ENCODE measurements at places on chromosomes 2 and 18. TPM values are rescaled to one million over a fixed set of nuclear protein-coding genes. Genes with fewer than 3 reads are reported as not detected.

GRCh38 chr2:31110431-31110830, 27.8 kb downstream of the GALNT14 start:
- no peaks in the 10 kb centered on the region for H3K27me3 ChIP-seq
- no peak overlapping the region for H3K4me3 ChIP-seq
- H3K4me1 ChIP-seq = peaks cover 3% of the 10 kb centered on the region
- H3K27ac ChIP-seq = no peak overlapping the region
- no peaks in the 10 kb centered on the region for H3K36me3 ChIP-seq

DNA sequence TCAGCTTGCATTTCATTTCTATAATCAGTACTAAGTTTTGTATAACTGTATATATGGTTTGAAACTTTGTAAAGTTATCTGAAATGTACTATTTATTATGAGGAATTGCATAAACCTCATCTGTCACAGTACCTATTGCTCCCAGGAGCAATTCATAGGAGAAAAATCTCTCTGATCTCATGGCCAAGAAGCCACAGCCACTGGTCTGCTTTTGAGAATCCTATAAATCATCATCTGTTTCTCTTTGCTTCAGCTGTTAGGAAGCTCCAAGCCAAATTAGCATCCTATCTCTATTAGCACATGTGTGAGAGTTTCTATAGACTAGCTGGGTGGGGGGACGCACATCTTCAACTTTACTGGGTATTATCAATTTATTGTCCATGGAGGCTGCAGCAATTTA, 210.3 kb downstream of the CYP26B1 start:
- H3K27me3 ChIP-seq = no peaks in the 10 kb centered on the region
- no peak for DNase-seq
- peaks cover 14% of the 10 kb centered on the region for H3K4me1 ChIP-seq
- no peaks in the 10 kb centered on the region for H3K36me3 ChIP-seq
- no peak overlapping the region for H3K27ac ChIP-seq

DNA sequence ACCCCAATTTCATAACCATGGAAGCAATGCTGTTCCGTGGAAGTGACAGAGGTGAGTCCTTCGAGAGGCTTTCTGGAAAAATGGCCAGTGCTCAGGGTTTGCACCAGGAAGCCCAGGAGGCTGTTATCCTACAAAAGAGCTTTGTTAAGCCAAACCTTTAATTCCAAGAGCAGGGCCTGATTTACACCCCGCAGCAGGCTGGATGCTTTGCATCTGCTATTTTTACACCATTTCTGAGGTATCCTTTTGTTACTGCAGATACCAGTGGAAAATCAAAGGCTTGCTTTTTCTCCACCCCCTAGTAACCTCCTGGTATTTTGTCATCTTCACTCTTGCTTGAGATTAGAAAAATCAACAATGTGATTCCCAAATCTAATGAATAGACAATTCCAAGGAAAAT, 380.6 kb downstream of the SOX11 start:
- DNase-seq = no peak
- no peaks in the 10 kb centered on the region for H3K27me3 ChIP-seq
- no peak overlapping the region for H3K27ac ChIP-seq
- H3K4me3 ChIP-seq = no peak overlapping the region

GRCh38 chr2:54657664-54658083, 65.8 kb upstream of the EML6 start:
- no peak for DNase-seq
- H3K27me3 ChIP-seq = no peaks in the 10 kb centered on the region

- no peak overlapping the region for H3K27ac ChIP-seq
- peaks cover 5% of the 10 kb centered on the region for H3K4me1 ChIP-seq
- H3K27me3 ChIP-seq = no peaks in the 10 kb centered on the region
- H3K36me3 ChIP-seq = no peaks in the 10 kb centered on the region
These were observed 79.6 kb downstream of the GLI2 start for GRCh38 chr2:120815292-120815691.

The ALLC gene
- not detected for total RNA-seq

Data from ascending aorta (tissue), 2 donors.